ENCODE measurements at places on chromosomes 2 and 18. TPM values are rescaled to one million over a fixed set of nuclear protein-coding genes. Genes with fewer than 3 reads are reported as not detected.

The MYOM1 gene
- polyA plus RNA-seq, result 1.5 TPM

The APLF gene
- 0.45 TPM for polyA plus RNA-seq

DNA sequence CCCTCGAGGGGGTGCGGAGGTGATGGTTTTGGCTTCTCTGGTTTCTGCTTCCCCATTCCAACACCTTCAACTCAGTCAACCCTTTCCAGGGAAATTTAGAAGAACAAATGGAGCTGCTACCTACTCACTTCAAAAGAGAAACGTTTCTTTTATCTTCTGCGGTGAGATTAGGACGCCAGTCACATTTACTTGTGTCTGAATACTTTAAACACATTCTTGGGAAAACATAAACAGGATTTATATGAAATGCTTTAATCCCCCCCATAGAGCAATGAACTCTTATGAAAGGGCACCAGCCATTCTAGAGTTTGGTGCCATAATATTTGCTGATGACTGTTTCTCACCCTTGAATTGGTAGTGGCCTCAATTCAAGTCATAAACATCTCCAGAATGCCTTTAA is 253.2 kb upstream of the APCDD1 start:
- H3K27ac ChIP-seq, result no peak overlapping the region
- no peaks in the 10 kb centered on the region for H3K36me3 ChIP-seq
- no peak overlapping the region for H3K4me3 ChIP-seq
- no peak for DNase-seq
- H3K4me1 ChIP-seq, result no peaks in the 10 kb centered on the region

DNA sequence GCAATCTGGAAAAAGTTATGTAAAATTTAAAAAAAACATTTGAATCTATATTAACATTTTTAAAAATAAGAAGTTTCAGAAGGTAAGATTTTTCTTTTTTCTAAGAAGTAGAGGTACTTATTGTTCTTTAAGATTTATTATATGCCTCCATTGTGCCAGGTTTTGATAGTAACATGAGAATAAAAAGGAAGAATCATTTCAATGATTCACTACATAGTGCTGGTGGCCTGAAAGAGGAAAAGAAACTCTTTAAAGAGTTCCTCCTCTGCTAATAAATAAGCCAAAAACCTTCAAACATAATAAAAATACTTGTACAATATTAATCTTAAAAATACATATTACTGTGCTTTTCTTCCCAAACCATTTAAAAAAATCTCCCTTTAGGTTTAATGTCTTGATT is 69.0 kb downstream of the ANKRD44 start:
- DNase-seq, result no peak
- H3K27me3 ChIP-seq, result no peaks in the 10 kb centered on the region
- no peaks in the 10 kb centered on the region for H3K4me1 ChIP-seq

GRCh38 chr2:207279520-207279919 is 113.8 kb upstream of the KLF7 start:
- H3K4me3 ChIP-seq, result no peak overlapping the region
- DNase-seq, result no peak
- no peaks in the 10 kb centered on the region for H3K36me3 ChIP-seq

GRCh38 chr18:48913201-48913600 is 37.6 kb downstream of the SMAD7 start:
- no peak overlapping the region for H3K27ac ChIP-seq
- no peaks in the 10 kb centered on the region for H3K4me1 ChIP-seq
- peaks cover 17% of the 10 kb centered on the region for H3K36me3 ChIP-seq

DNA sequence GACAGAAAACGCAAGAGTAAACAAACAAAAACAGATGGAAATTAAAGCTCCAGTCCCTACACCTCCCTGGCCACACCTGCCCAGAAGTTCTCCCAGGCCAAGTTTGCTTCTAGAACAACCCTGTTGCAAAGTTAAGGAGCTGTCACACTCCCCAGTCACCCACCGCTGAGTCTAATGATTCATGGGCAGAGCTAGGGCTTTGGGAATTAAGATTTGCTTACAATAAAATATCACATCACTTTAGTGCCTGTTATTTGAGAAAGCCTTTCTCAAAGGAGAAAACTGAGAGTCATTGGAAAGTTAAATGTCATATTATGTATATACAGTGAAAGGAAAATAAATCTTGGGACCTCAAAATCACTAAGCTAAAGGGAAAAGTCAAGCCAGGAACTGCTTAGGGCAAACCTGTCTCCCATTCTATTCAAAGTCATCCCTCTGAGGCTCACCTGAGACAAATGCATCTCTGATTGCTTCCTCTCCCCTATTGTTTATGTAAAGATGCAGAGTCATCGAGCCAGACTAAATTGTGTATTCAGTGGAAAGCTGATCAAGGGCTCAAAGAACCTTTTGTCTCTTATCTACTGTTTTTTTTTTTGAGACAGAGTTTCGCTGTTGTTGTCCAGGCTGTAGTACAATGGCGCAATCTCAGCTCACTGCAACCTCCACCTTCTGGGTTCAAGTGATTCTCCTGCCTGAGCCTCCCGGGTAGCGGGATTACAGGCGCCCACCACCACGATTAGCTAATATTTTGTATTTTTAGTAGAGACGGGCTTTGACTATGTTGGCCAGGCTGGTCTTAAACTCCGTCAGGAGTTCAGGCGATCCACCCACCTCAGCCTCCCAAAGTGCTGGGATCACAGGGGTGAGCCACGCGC is 2.8 kb downstream of the CRYGB start:
- no peaks in the 10 kb centered on the region for H3K27me3 ChIP-seq
- DNase-seq, result no peak
- H3K4me3 ChIP-seq, result no peak overlapping the region
- H3K4me1 ChIP-seq, result no peaks in the 10 kb centered on the region

DNA sequence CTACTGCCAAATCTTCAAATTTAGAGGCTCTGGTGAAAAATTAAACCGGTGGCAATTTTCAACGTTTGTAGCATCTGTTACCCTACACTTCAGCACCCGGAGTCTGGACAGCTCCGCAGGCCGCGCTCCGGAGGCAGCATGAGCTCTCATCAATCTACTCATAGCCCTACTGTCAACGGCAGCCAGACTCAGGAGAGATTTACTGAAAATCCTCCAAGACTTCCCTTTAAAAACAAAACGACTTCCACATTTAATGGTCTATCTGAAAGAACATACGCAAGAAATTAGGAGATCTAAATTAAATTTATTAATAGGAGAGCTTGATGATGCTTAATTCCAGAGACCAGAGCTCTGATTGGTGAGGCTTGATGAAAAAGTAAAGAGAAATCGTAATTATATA is 970 bp upstream of the ADCYAP1 start:
- DNase-seq, result peak; percentile 11
- H3K4me1 ChIP-seq, result peaks cover 10% of the 10 kb centered on the region
- H3K27me3 ChIP-seq, result peaks cover 68% of the 10 kb centered on the region
- H3K27ac ChIP-seq, result no peak overlapping the region
- H3K4me3 ChIP-seq, result no peak overlapping the region
- no peaks in the 10 kb centered on the region for H3K36me3 ChIP-seq

Measured in small intestine (tissue), 16 donors.